HS-27A (cell line): ENCODE measurements at places on chromosomes 13 and 19.

GRCh38 chr13:98934243-98934642 lies 43.6 kb downstream of the DOCK9 start:
- no peak for DNase-seq

DNA sequence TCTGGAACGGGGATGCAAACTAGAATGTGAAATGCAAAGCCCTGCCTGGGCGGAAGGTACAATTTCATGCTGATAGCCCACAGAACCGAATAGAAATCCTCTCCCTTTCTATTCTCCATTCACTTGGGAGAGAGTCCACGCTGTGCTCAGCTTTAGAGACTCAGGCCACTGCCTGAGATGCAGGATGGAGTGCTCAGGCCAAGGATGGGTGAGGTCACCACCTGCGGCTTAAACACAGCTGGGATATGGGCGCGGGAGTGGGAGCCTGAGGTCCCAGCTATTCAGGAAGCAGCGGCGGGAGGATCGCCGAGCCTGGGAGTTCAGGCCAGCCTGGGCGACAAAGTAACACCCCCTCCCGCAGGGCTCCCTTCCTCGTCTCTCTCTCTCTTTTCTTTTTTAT lies 446 bp upstream of the ZNF83 start:
- no peak for DNase-seq

- no peak for DNase-seq
These were observed 620.0 kb upstream of the ATXN8OS start for GRCh38 chr13:69487576-69487975.

DNA sequence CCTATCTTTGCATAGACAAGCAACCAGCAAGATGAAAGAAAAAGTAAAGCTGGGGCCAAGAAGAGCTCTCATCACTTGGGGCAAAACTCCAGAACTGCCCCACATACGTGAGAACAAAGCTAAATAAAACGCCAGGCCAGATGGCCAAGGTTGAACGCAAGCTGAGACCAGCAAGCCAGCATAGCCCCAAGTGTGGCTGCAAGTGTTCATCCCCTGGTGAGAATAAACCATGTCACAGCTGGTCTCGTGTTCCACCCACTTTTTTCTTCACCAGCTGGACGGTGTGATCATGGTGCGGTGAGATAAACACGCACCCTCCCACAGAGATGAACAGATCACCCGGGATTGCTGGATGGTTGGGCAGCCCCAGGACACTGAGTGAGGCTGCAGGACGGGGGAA lies 109.6 kb upstream of the CACNA1A start:
- no peak for DNase-seq

DNA sequence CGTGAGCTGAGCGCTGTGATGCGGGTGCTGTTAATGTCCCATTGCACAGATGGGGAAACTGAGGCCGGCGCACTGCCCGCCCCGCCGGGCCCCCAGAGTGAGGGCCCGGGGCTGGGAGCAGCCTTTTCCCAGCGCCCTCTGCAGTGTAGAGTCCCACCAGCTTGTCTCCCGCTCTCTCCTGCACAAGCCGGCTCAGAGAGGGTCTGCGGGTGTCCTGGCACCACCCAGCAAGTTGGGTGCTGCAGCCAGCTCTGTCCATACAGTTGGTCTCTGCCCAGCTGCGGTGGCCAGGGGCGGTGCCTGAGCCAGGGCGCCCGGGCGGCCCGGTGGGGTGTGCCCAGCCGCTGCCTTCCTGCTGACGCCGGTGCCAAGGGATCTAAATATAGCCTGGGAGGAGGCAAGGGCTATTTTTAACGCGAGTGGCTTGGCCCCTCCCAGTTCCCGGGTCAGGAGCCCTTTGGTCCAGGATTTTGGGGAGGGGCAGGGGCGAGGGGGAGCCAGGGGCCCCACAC lies 19.3 kb downstream of the GADD45B start:
- no peak for DNase-seq

- no peak for DNase-seq
These were observed 48.6 kb downstream of the CCNA1 start for GRCh38 chr13:36480726-36481427.

GRCh38 chr13:43433691-43434141 lies 353.1 kb downstream of the ENOX1 start:
- no peak for DNase-seq

DNA sequence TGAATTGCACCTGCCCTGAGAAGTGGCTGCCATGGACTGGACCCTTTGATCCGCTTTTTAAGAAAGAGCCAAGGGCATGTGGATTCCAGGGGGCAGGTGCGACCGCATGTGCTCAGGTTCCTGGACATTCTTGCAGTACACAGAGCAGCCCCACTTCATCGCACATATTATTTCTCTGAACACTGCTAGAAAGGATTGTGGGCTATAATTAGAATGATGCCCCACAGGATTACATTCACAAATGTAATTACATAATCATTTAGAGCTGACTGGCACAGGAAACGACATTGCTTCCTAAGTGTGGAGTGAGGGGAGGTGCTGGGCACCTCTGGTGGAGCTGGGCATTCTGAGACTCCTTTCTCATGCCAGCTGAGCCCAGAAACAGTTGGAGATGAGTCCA lies 37.5 kb upstream of the VSTM2B start:
- DNase-seq: no peak

GRCh38 chr19:21604351-21604926 lies 99.0 kb downstream of the ZNF429 start:
- no peak for DNase-seq

- no peak for DNase-seq
These were observed 12.7 kb downstream of the PLEKHJ1 start for GRCh38 chr19:2223391-2223790.

GRCh38 chr13:25024175-25024574 lies 71.8 kb upstream of the PABPC3 start:
- no peak for DNase-seq

- no peak for DNase-seq
These were observed 982 bp downstream of the ZNF780B start for GRCh38 chr19:40055049-40055448.
